CD4-positive, alpha-beta memory T cell (primary cell): ENCODE measurements at places on chromosomes 16 and 17. TPM values are rescaled to one million over a fixed set of nuclear protein-coding genes. Genes with fewer than 3 reads are reported as not detected.
A peak's percentile ranks its signal among the peaks of the same experiment; 100 is the strongest.

CDH8 gene
- polyA plus RNA-seq = not detected

MYH2 gene
- polyA plus RNA-seq = not detected

DHX58 gene
- 11.9 TPM for polyA plus RNA-seq

DNA sequence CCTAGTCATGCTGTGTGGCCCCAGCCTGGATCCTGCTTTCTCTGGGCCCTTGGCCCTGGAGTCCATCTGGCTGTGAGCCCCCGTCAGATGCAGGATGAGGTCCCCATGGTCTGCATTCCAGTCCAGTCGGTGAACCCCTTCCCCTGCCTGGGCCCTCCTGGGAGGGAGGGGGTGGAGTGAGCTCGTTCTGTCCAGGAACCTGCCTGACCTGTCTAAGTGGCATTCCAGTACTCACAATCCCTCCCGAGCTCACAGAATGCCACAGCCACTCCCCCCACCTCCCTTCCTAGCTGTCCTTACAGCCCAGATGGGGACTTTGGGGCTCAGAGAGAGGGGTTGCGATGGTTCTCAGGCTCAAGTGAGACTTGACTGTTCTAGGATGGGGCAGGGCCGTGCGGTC, 15.5 kb downstream of the SPNS2 start:
- no peak overlapping the region for H3K27ac ChIP-seq
- no peaks in the 10 kb centered on the region for H3K27me3 ChIP-seq
- no peak overlapping the region for H3K4me3 ChIP-seq
- DNase-seq = no peak

DNA sequence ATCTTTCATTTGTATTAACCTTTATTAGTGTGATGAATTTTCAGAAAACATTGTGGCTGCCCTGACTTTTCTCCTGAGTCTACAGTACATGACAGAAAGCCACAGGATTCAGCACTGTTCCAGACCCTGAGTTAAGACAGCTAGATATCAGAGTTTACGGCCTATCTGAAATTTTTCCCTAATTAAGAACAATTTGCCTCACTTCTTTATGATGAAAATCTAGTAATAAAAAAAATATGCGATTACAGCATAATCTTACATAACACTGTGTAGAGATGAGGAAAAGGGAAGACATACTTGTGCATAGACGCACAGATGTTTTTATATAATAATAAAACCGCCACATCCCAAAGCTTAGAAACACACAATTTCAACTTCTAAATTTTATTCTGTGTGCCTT, 7.3 kb downstream of the SPOP start:
- DNase-seq = no peak

DNA sequence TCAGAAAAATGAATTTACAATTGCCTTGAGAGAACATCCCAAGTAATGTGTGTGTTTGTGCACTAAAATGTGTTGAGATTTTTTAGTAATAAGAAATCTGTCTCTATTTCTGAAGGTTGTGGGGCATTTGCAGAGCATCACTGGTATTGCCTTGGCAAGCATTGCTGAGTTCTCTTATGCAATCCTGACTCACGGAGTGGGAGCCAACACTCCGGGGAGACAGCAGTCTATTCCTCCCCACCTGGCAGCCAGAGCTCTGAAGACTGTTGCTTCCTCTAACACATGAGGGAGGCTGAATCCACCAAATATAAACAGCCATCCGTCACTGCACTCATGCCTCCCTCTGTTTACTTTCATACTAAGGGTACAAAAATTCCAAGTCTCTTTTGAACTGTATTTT, 10.6 kb downstream of the CNTD1 start:
- H3K4me1 ChIP-seq = no peaks in the 10 kb centered on the region
- H3K36me3 ChIP-seq = peaks cover 27% of the 10 kb centered on the region
- H3K27me3 ChIP-seq = no peaks in the 10 kb centered on the region
- no peak for DNase-seq

DNA sequence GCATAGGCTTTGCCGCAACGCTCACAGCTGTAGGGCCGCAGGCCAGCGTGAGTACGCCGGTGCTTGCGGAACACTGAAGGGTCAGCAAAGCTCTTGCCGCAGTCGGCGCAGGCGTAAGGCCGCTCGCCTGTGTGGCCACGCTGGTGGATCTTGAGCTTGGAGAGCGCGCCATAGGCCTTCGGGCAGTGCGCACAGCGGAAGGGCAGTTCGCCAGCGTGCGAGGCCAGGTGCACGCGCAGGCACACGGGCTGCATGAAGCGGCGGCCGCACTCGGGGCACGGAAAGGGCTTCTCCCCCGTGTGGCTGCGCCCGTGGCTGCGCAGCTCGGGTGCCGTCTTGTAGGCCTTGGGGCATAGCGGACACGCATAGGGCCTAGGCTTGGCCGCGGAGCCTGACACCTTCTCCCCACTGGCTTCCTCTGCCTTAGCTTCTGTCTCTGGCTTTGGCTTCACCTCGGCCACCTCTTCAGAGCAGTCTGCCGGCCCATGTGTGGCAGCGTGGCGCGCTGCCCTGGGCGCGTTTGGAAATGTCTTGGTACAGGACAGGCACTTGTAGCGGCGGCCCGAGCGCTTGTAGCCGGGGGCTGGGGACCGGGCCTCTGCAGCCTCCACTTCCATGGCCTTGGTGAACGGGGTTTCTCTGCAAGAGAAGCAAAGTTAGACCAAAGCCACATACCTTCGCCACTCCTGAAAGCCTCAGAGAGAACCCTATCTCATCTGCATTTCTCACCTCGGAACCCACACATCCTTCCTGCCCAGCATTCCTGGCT, 10.0 kb downstream of the ZNF668 start:
- peak overlapping the region; percentile 9 for H3K27ac ChIP-seq
- H3K36me3 ChIP-seq = no peaks in the 10 kb centered on the region
- H3K4me3 ChIP-seq = no peak overlapping the region
- DNase-seq = peak; percentile 30
- peaks cover 47% of the 10 kb centered on the region for H3K4me1 ChIP-seq

DNA sequence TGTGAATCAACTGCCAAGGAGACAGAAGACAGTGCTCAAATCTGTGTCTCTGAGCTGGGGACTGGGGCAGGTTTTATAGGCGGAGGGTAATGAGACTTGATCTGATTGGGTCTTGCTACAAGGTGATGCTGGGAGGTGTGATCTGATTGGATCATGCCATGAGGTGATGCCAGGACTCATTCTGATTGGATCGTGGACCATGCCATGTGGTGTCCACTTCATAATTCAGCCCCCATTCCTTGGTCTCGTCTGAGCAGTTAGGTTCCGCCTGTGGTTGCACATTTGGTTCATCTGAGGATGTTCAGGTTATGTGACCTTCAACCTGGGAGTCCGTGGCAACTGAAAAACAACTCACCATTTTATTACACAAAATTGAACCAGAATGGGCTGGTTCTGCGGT, 41.0 kb downstream of the OTOA start:
- H3K27me3 ChIP-seq = no peaks in the 10 kb centered on the region
- H3K36me3 ChIP-seq = no peaks in the 10 kb centered on the region
- no peak for DNase-seq
- no peak overlapping the region for H3K4me3 ChIP-seq

GRCh38 chr16:12082226-12082887, 105.8 kb downstream of the SNX29 start:
- H3K4me1 ChIP-seq = peaks cover 54% of the 10 kb centered on the region
- no peaks in the 10 kb centered on the region for H3K27me3 ChIP-seq
- no peaks in the 10 kb centered on the region for H3K36me3 ChIP-seq
- no peak overlapping the region for H3K27ac ChIP-seq
- DNase-seq = no peak

DNA sequence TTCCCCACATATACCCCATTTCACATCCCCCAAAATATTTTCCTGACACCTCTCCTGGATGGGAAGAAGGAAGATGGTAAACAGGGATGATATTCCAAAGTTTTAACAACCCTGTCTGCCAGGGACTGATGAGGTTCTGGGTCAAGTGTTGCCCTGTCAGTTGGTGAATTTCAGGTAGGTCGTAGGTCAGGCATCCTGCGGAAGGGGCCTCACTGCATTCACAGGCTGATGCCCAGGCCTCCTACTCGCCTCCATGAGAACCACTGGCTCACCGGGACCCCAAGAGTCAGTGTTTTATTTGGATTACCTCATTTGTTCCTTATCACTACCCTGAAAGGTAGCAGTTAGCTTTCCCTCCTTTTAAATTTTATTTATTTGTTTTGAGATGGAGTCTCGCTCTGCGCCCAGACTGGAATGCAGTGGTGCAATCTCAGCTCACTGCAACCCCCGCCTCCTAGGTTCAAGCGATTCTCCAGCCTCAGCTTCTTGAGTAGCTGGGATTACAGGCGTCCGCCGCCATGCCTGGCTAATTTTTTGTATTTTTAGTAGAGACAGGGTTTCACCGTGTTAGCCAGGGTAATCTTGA, 10.5 kb downstream of the ZBTB4 start:
- H3K4me3 ChIP-seq = no peak overlapping the region
- no peaks in the 10 kb centered on the region for H3K27me3 ChIP-seq
- peaks cover 10% of the 10 kb centered on the region for H3K4me1 ChIP-seq

DNA sequence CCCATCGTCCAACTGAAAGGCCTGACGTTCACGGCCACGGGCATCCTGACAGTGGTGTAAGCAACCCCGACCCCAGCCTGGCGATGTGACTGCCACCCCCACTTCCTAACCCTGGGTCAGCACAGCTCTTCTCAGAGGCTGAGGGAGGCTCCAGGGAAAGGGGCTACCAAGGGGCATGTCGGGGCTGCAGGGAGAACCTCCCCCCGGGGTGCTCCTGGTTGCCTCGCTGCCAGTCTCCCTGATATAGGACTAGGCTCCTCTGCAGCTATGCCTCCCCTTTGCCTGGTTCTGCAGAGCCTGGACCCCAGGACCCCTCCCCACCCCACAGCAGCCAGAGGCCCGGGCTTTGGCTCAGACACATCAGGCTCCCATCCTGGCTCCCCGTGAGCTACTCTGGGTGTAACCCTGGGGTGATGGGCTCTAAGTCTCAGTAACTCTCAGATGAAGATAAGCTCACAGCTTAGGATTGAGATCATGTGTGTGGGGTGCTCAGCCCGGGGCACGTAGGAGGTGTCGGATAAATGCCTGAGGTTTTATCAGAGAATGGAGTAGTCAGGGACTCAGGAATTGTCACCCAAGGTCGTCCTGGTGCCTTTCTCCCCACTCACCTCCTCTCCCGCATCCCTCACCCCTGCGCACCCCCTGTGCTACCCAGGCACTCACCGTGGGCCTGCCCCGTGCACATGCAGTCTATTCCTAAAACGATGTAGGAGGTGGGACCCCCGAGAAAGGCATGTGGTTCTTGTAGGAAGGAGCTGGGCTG, 10.6 kb downstream of the ITGAD start:
- H3K36me3 ChIP-seq = no peaks in the 10 kb centered on the region
- H3K4me1 ChIP-seq = peaks cover 6% of the 10 kb centered on the region
- no peak overlapping the region for H3K4me3 ChIP-seq
- DNase-seq = no peak
- H3K27me3 ChIP-seq = no peaks in the 10 kb centered on the region

GRCh38 chr17:8072729-8073461, 14.6 kb downstream of the ALOX12B start:
- DNase-seq = peak; percentile 45
- peaks cover 23% of the 10 kb centered on the region for H3K4me1 ChIP-seq
- peaks cover 24% of the 10 kb centered on the region for H3K27me3 ChIP-seq
- H3K36me3 ChIP-seq = no peaks in the 10 kb centered on the region

DNA sequence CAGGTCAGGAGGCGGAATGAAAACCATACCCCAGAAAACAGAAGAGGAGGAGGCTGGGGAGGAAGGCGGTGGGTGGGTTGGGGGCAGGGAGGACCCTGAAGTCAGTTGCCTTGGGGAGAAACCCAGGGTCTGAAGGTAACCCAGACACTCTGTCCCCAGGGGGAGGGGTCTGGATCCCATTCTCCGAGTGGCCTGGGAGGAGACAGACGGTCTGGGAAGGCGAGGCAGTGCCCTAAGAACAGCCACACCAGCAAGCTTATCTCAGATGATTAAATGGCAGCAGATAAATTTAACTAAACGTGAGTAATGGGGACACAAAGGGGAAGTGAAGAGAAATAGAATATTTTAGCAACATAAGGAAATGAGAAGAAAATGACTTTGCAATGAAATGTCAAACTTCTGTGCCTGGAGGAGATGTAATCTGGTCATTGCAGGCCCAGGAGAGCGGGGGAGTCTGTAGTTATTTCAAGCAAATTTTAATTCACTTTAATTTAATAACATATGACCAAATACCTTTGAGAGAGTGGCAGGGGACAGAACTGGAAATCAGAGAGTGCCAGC, 21.4 kb upstream of the ZFP90 start:
- H3K4me3 ChIP-seq = no peak overlapping the region
- no peak overlapping the region for H3K27ac ChIP-seq
- DNase-seq = no peak
- peaks cover 9% of the 10 kb centered on the region for H3K4me1 ChIP-seq
- H3K36me3 ChIP-seq = no peaks in the 10 kb centered on the region
- H3K27me3 ChIP-seq = no peaks in the 10 kb centered on the region
